IMR-90 (cell line): ENCODE measurements at places on chromosomes 1 and 21. TPM values are rescaled to one million over a fixed set of nuclear protein-coding genes. Genes with fewer than 3 reads are reported as not detected.

DNA sequence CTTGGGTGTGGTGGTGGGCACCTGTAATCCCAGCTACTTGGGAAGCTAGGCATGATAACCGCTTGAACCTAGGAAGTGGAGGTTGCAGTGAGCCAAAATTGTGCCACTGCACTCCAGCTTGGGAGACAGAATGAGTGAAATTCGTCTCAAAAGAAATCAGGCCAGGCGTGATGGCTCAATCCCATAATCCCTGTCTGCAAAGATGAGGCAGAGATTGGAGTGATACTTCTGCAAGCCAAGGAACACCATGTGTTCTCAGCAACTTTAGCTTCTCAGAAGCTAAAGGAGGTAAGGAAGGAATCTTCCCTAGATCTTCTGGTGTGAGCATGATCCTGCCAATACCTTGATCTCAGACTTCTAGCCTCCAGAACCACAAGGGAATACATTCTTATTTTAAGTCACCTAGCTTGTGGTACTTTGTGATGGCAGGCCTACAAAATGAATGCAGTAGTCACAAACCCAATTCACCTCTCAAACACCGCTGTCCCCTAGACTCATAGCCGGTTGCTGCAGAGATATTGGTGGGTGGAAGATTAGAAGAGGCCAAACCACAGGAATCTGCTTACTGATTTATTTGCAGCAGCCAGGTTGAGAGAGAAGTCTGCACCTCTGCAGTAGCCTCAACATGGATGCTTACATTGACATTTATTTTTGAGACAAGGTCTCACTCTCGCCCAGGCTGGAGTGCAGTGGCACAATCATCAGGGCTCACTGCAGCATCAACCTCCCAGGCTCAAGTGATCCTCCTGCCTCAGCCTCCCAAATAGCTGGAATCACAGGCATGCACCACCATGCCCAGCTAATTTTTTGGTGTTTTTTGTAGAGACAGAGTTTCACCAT, 18.6 kb downstream of the L1TD1 start:
- DNase-seq = no peak
- no peaks in the 10 kb centered on the region for H3K36me3 ChIP-seq

DNA sequence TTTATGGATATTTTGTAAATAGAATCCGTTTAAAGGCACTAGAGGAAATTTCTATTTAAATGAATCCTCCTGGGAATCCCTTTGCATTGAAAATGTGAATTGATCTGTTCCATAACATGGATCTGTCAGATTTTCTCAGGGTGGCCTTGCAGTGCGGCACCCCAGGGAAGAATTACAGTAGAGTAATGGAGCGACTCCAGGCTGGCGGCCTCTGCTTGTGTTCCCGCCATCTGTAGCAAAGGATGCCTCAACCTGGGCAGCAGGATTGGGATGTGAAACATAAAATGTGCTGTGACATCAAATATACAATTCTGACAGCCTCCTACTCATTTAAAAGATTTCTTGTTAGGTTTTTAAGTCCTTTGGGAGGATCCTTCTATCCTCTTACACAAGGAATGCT, 115.9 kb downstream of the RHOU start:
- no peak for DNase-seq
- H3K4me1 ChIP-seq = peaks cover 5% of the 10 kb centered on the region; the same call in 1 of the 2 replicates
- no peaks in the 10 kb centered on the region for H3K27me3 ChIP-seq

GRCh38 chr1:247906504-247907047, 11.2 kb downstream of the OR2W3 start:
- H3K4me3 ChIP-seq = no peak overlapping the region
- H3K4me1 ChIP-seq = no peaks in the 10 kb centered on the region
- H3K27me3 ChIP-seq = no peaks in the 10 kb centered on the region

SLC44A3 gene
- 0.54 and 0.56 TPM in 2 replicates for total RNA-seq

C1QC gene
- total RNA-seq = not detected in 2 replicates

DNA sequence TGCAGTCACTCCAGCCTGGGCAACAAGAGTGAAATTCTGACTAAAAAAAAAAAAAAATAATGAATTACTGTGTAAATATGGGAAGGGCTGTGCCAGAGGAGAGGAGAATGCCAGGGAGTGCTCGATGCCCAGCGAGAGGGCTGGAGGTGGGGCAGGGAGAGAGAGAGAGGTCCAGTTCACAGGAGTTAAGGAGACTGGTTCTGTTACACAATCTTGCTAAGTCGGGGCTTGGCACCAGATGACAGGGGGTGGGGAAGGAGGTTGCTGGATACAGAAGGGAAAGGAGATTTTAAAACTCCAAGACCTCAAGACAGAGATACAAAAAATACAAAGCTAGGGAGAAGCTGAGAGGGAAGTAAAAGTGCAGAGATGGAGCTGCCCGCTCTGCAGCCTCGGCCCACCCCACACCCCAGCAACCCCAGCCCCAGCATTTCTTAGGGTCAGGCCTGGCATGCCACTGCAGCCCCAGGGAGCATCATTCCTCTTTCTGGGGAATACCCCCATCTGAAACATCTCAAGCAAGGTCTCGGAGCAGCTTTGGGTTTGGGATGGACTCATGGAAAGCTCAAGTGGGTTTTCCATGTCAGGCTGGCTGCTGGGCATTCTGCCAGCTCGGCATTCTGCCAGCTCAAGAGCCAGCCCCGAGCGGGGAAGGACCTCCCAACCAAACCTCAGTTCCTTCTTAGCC, 991 bp downstream of the SELENBP1 start:
- peak overlapping the region; percentile 15; the same call in 1 of the 2 replicates for H3K27ac ChIP-seq
- peaks cover 14% of the 10 kb centered on the region for H3K4me1 ChIP-seq
- peaks cover 10% of the 10 kb centered on the region; the same call in 1 of the 2 replicates for H3K36me3 ChIP-seq
- H3K27me3 ChIP-seq = no peaks in the 10 kb centered on the region
